Omental fat pad (tissue), 4 donors: ENCODE measurements at places on chromosomes 3 and 15. TPM values are rescaled to one million over a fixed set of nuclear protein-coding genes. Genes with fewer than 3 reads are reported as not detected.

- DNase-seq, result no peak
These were observed 677 bp downstream of the POLQ start for GRCh38 chr3:121545049-121545573.

DNA sequence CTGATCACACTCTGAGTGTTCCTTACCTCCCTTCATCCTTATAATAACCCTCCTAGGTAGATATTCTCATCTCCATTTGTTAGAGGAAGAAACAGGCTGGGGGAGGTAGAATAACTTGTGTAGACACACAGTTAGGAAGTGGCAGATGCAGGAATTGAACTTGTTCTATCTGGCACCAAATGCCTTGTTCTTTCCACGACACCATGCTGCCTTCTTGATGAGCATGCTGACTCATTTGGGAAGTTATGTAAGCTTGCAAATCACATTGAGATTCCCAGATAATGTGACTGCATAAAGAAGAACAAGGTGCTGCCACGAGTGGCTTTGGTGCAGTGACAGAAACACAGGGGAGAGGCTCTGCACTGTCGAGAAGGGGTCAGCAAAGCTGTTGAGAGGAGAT, 27.5 kb upstream of the NDUFB4 start:
- DNase-seq, result no peak

- DNase-seq, result no peak
These were observed 194.0 kb upstream of the SLITRK3 start for GRCh38 chr3:165390166-165390565.

DNA sequence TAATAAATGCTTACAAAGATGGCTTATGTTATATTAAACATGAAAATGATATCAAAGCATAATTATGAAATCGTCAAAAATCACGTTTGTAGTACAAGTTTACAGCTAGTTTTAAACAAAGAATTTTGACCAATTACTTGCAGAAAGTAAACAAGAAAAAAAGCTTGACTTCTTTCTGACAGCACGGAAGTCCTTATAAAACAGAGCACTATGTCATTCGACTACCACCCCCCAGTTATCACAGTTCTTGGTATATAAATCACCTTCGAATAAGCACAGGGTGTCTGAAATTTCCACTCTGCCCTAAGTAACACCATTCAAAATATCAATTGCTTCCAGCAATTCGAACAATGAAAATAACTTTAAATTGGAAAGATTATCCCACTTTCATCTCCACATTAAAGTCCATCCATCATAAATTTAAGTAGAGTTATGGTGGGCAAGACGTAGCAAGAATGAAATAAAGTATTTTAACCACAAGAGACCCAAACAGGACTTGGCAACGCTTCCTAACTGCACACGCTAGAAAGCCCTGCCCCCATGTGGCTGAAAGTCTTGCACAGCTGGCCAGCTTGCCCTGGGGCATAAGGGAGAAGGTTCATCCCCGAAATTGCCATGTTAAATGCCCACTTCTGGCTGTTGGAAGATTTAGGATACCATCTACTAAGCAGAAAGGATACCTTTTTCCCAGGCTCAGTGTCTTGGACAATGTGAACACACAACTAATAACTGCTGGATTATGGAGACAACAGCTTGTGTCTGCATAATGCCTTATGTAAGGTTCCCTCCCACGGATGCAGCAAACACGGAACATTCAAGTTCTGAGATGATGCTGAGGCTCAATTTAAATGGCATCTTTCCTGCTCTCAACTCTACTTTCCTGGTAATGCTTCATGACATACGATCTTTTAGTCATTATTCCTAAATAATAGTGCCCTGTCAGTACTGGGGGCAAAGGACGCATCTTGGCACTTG, 116.4 kb upstream of the TJP1 start:
- no peak for DNase-seq

GRCh38 chr3:132435911-132436425, 18.7 kb downstream of the DNAJC13 start:
- no peak for DNase-seq

DNA sequence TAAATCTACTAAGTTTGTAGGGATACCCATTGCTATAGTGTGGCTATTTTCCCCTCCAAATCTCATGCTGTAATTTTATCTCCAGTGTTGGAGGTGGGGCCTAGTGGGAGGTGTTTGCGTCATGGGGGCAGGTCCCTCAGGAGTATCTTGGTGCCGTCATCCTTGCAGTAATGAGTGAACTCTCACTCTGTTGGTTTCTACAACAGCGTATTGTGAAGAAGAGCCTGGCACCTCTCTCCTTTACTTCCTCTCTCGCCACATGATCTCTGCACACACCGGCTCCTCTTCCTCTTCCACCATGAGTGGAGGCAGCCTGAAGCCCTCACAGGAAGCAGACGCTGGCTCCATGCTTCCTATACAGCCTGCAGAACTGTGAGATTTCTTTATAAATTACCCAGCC, 34.0 kb upstream of the TRPM1 start:
- DNase-seq, result no peak

DNA sequence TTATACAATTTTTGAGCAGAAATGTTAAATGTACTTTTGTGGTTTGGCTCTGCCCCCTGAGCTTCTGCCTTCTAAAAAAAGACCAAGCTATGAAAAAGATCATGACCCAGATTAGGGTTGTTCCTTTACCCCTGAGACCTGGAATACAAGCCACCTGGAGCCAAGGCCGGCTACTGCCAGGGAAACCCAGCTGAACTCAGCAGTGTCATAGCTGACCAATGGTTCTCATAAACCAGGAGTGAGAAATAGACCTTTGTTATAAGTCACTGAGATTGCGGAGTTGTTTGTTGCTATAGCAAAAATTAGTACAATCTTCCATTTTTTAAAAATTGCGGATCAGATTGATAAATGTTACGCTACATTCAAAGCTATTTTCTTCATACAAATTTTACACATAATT, 1261.7 kb downstream of the ROBO1 start:
- no peak for DNase-seq

DNA sequence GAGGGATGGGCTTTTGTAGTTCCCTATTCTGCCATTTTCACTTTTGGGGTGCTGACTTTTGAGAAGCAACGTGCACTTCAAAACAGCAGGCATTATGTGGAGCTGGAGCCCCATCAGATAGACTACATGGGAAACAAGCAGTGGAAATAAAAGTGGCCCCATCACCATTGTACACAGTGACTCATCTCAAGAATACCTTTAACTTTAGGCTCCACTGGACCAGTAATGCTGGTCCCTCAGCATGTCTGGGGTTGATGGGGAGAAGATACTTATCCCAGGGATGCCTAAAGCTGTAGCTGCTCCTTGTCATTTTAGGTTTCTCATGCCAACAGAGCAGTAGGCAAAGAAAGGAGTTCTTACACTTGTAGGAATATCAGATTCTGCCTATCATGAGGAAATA, 45.0 kb downstream of the LSM3 start:
- DNase-seq, result no peak

DNA sequence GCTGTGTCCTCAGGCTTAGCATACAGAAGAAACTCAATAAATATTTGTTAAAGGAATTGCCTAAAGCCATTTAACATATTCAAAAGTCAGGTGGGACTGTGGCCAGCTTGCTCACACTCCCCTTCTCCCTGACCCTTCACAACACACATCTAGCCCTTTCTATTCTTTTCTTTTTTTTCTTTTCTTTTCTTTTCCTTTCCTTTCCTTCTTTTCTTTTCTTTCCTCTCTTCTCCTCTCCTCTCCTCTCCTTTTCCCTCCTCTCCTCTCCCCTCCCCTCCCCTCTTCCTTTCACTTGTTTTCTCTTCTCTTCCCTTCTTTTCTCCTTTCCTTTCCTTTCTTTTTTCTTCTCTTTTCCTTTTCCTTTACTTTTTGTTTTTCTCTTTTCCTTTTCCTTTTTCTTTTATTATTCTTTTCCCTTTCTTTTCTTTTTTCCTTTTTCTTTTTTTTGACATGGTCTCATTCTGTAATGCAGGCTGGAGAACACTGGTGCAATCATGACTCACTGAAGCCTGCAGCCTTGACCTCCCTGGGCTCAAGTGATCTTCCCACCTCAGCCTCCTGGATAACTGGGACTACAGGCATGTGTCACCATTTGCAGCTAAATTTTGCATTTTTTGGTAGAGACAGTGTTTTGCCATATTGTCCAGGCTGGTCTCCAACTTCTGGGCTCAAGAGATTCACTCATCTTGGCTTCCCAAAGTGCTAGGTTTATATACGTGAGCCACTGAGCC, 377.8 kb downstream of the GRM7 start:
- no peak for DNase-seq

- DNase-seq, result no peak
These were observed 78.4 kb upstream of the PRR23E start for GRCh38 chr3:127114337-127115070.

GRCh38 chr15:62612183-62612733, 430.3 kb upstream of the TPM1 start:
- no peak for DNase-seq

DNA sequence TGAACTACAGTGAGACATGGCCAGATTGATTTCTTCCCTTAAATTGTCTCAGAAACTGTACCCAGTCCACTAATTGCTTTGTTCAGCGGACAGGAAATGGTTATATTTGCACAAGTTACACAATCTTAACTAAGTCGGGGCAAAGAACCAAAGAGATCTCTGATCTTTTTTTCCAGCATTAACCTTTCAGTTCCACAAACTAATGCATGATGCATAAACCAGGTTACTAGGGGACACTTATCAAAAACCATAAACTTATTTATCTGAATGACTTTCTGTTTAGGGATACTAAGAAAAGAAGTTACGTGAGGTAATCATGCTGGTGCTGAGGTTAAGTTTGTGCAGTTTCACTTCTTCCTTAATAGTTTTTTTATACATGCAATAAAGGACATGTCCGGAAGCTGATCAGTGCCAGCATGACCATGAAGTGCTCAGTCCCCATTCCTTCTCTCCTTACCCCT, 22.4 kb downstream of the FNDC3B start:
- DNase-seq, result no peak

DNA sequence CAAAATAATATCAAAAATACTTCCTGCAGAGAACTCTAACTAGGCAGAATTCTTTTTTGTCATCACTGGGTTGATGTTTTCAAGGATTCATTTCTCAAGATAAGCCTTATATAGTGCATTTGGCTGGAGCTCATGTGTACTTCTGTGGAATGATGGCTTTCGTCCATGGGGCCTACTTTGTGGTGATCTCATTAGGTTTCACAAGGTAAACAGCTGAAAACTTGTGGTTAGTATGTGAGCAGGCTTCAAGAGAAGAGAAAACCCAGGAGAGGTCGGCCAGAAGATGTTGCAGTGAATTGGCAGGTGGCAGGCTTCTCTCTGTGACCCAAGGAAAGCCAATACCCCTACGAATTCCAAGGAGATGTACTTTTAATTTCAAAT, 121.4 kb upstream of the PHLDB2 start:
- no peak for DNase-seq

DNA sequence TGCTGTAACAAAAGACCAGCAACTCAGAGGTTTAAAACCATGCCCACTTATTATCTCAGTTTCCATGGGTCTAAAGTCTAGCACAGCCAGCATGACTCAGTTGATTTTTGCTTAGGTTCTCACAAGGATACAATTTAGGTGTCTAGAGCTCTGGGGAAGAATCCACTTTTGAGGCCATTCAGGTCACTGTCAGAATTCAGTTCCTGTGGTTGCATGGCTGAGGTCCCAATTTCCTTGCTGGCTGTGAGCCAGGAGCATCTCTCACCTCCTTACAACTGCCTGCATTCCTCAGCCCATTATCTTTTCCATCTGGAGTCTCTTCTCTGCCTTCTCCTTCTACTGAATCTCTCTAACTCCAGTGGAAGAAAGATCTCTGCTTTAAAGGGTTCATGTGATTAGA, 240.5 kb upstream of the CFAP20DC start:
- DNase-seq, result no peak

DNA sequence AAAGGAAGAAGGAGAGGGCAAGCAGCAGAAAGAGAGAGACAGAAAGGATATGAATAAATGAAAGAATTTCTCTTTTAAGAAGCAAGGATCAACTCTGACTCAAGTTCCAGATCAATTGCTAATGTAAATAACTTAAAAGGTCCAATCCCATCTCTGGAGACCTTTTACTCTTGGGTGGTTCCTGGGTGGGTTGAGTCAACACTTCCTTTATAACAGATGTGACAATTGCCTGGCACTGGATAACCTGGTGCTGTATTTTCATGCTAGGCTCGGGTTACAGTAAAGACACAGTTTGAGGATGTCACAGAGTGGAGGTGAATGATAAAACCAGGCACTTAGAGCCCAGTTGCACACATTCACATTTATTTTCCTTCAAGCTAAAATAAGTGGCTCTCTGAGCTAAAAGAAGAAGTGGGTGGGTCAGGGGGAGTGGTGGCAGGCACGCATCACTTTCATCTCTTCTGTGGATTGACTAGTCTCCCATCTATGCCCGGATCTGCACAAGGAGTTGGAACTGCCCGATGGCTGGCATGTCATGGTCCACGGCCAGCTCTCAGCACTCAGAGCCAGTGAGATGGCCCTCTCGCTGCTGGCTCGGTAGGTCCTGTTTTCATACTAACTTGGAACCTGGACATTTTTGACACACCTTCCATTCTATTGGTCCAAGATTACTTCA, 465.8 kb downstream of the FOXP1 start:
- DNase-seq, result no peak

DNA sequence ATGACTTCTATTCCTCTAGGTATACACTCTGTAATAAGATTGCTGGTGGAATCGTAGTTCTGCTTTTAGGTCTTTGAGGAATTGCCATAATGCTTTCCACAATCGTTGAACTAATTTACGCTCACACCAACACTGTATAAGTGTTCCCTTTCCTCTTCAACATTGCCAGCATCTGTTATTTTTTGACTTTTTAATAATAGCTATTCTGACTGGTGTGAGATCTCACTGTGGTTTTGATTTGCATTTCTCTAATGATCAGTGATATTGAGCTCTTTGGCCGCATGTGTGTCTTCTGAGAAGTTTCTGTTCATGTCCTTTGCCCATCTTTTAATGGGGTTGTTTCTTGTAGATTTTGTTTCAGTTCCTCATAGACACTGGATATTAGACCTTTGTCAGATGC, 12.8 kb downstream of the NXPE3 start:
- no peak for DNase-seq

DNA sequence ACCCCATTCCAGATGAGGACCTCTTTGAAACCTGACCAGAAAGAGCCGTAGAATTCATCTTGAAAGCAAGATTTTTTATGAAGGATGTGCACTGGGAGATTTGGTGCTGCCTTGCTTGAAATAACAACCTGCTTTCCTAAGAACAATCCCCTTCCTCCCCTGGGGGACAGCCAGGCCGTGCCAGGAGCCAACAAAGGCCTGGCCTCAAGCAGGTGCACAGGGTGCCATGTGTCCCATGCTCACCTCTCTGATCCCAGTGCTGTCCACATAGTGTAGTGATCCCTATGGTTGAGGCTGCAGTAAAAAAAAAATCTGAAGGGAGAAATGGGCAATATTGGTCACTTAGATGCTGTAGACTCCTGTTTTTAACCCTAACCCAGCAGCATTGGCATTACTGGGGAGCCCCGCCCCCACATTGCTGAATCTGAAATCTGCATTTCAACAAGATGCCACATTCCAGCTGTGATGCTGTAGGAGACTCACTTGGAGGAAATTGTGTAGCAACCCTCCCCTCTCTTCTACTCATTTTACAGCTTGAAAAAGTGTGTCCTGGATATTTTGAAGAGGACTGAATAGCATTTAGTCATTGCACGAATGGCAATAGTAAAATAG, 171.2 kb downstream of the APBA2 start:
- no peak for DNase-seq

SCN11A gene
- 0.36 TPM for total RNA-seq

MUSTN1 gene
- 6.0 TPM for total RNA-seq

DTWD1 gene
- 10.6 TPM for total RNA-seq

ANKUB1 gene
- total RNA-seq, result not detected

SLC2A2 gene
- total RNA-seq, result not detected

B3GALNT1 gene
- total RNA-seq, result 6.3 TPM

KCNMB3 gene
- 5.1 TPM for total RNA-seq

ALG1L2 gene
- total RNA-seq, result not detected
